ENCODE measurements at places on chromosomes 11 and 22.

DNA sequence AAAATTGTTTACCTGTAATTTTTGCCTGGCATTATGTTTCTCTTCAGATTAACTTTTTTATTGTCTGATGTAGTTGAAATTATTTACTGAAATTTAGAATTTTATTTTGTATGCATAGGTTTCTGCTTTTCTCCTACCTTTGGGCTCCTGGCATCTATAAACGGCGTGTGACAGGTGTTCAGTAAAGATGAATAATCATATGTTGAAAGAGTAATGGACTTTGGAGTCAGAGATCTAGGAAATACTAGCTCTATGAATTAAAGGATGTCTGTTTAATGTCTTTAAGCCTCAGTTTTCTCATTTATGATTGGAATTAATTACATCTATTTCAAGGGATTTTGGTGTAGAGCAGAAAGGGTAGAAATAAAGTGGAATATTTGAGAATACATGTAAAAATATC, 7.2 kb upstream of the ANGPTL5 start:
- DNase-seq: no peak

- DNase-seq: peak; percentile 31
Observed at GRCh38 chr11:59668188-59668949, 468 bp downstream of the PATL1 start.

DNA sequence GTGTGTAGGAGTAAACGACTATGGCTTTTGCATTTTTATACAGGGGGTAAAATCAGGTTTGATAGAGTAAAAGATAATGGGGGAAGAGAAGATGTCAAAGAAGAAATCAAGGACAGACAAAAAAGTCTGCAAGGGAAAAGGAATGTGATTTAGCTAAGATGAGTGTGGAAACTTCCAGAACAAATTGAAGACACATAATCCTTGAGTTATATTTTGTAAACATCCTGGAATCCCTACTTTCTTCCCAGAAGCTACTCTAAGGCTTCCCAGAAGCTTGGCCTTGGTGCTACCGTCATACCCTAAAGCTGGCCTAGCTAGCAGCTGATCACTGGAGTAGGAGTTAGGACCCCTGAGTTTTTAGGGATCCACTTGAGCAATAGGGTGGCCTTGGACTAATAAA, 82.4 kb downstream of the BLID start:
- DNase-seq: no peak

GRCh38 chr11:30467176-30467575, 119.0 kb downstream of the MPPED2 start:
- no peak for DNase-seq

- no peak for DNase-seq
Observed at GRCh38 chr22:45533703-45534102, 31.0 kb downstream of the FBLN1 start.

GRCh38 chr11:87871056-87871455, 304.2 kb downstream of the RAB38 start:
- DNase-seq: no peak

Data from fibroblast of the conjunctiva (primary cell).